Left renal cortex interstitium (tissue), 4 donors: ENCODE measurements at places on chromosomes 13 and 19.

DNA sequence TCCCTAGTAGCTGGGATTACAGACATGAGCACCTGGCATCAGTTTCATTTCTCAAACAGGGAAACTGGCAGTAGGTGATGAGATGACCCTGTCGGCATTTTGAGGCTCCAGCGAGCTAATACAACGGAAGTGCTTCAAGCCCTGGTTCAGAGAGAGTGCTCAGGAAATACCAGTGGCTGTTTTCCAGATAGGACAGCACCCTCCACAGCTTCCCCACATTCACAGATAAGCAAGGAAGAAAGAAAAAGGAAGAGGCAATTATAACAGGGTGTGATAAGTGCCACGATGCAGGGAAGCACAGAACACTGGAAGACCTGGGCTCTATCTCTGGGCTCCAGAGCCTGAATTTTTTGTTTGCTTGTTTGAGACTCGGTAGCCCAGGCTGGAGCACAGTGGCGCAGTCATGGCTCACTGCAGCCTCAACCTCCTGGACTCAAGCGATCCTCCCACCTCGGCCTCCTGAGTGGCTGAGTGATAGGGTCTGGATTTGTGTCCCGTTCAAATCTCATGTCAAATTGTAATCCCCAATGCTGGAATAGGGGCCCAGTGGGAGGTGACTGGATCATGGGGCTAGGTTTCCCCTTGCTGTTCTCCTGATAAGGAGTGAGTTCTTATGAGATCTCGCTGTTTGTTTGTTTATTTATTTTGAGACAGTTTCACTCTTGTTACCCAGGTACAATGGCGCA is 43.5 kb downstream of the PIN1 start:
- DNase-seq, result no peak

- no peak for DNase-seq
Measured at GRCh38 chr13:50809133-50810090, 34.1 kb downstream of the DLEU7 start.

DNA sequence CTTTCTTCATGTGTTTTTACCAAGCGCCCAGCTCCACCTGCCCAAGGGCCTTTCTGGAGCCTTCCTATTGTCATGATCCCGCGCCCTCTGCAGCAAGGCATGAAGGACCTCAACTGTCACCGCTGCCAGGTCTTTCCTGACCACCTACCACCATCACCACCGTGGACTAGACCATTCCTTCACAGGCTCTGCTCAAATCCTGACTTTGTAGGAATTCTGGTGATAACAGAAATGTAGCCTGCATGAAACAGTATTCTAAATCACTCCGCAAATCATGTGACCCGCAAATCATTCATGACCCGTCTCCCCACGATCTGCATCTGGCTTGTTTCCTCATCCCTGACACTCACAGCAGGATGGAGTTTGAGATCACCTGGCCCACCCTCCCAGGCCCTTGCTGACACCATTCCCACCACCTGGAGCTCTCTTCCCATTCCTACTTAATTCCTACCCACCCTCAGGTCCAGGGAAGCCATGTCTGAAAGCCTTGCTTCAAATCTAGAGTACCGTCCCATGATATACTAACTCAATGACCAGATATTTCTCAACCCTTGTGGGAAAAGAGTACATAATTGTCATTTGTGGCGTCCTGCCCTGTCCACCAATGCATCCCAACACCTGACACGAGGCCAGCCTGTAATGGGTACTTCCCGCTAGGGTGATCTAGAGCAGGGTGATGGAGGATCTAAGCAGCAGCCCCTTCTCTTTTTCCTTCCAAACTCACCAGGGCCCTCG is 1.3 kb downstream of the UBE2S start:
- DNase-seq, result no peak

DNA sequence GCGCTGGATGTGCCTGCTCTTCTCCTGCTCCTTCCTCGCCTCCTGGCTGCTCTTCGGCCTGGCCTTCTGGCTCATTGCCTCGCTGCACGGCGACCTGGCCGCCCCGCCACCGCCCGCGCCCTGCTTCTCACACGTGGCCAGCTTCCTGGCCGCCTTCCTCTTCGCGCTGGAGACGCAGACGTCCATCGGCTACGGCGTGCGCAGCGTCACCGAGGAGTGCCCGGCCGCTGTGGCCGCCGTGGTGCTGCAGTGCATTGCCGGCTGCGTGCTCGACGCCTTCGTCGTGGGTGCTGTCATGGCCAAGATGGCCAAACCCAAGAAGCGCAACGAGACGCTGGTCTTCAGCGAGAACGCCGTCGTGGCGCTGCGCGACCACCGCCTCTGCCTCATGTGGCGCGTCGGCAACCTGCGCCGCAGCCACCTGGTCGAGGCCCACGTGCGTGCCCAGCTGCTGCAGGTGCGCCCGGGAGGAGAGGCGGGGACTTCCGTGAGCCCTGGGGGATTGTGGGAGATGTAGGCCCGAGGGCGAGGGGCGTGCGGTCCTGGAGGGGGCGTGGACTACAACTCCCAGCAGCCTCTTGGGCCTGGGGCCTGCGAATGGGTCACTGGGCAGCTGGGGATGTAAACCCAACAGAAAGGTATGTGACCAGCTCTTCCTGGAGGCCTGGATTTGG is 6.7 kb downstream of the KCNJ14 start:
- no peak for DNase-seq

- DNase-seq, result no peak
Measured at GRCh38 chr13:46015366-46015765, 37.2 kb downstream of the ZC3H13 start.

- DNase-seq, result no peak
Measured at GRCh38 chr13:32525766-32526165, 12.8 kb downstream of the N4BP2L2 start.

- DNase-seq, result no peak
Measured at GRCh38 chr13:75425216-75426009, 56.6 kb downstream of the TBC1D4 start.

- DNase-seq, result no peak
Measured at GRCh38 chr13:45219938-45220375, 19.1 kb upstream of the KCTD4 start.

GRCh38 chr13:54563286-54563685 is 1534.7 kb downstream of the OLFM4 start:
- DNase-seq, result no peak

- DNase-seq, result no peak
Measured at GRCh38 chr13:33050161-33050560, 33.9 kb downstream of the KL start.

- DNase-seq, result no peak
Measured at GRCh38 chr19:41324921-41325639, 15.1 kb downstream of the CCDC97 start.

GRCh38 chr19:41771410-41771809 is 16.1 kb downstream of the CEACAM6 start:
- no peak for DNase-seq

GRCh38 chr19:13652810-13653590 is 111.3 kb upstream of the MRI1 start:
- DNase-seq, result no peak

DNA sequence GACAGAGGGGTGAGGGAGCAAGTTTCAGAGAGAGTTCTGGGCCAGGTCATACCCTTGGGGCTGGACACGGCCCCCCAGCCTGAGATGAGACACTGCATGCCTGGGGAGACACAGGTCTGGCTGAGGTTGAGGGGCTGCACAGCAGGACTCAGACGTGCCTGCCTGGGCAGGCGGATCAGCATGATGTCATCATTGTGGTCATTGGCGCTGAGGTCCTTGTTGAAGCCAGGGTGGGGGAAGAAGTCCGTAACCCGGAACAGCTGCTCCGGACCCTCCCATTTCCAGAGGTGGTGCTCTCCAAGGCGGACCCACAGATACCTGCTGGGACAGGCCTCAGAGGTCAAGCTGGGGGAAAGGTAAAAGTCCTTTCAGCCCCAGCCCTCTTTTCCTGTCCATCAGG is 5.0 kb upstream of the KLK8 start:
- DNase-seq, result no peak

DNA sequence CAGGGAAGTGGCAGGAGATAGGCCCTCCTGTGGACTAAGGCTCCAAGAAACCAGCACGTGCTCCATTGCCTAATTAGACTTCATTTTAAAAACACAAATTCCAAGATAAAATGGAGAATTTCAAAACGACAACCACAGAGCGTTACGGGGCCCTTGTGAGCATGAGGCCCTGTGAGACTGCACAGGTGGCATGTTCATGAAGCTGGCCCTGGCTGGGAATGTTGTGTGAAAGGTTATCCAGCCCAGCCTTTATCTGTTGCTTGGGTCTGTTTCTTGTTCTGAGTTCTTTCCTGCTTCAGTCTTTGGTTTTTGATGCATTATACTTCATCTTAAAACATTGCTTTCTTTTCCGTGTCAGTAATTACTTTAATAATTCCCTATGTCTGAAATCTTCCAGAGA is 99.0 kb downstream of the LACC1 start:
- no peak for DNase-seq

- DNase-seq, result no peak
Measured at GRCh38 chr19:10727685-10728201, 9.9 kb downstream of the DNM2 start.

DNA sequence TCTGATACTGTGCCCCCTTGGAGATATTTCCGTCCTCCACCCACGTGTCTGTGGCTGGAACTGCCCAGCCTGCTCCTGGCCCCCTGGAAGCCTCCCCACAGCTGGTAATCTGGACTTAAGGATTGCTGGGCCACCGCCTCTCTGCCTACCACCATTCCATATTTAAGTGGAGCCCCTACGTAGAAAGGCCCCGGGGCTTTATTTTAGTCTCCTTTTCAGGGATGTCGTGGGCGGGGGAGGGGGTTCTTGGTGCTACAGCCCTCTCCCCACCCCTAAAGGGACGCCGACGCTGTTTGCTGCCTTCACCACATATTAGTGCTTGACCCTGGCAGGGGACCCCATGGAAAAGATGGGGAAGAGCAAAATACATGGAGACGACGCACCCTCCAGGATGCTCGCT is 2.7 kb upstream of the NOP53 start:
- no peak for DNase-seq

DNA sequence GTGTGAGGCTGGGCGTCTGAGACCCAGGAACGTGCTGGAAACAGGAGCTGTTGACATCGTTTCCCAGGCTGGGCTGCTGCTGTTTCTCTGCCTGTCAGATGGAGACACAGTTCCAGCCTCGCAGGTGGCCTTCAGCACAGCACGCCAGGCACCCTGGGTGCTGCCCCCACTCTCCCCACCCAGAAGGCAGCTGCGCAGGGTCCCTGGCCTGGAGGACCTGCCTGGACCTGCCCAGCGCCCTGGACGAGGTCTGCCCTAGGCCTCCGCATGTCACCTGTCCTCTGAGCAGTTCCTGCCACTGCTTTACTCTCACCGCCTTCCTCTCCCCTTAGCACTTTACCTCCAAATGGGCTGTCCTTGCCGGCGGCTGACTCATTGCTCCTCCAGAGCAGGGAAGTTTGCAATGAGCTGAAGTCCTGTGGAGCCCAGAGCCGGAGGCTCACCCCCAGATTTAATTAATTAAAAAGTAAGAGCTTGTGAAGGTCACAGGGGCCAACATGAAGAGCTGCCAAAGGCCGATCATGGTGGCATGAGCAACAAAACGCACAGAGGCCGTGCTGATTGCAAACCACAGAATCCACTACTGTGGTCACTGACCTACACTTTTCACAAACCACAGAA is 32.2 kb downstream of the C13orf46 start:
- no peak for DNase-seq

DNA sequence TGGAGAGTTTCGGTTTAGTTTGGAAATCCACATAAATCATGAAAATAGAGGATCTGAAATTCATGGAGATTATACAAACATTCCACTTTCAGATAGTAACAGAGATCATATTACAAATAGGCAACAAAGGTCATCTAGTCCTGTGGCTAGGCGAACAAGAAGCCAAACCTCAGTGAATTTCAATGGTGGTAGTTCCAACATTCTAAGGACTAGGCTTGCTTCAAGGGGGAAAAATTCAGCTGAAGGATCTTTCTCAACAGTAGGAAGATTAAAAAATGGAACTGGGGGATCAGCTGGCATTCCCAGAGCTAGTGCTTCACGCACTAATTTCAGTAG is 47.0 kb downstream of the FOXO1 start:
- DNase-seq, result no peak

DNA sequence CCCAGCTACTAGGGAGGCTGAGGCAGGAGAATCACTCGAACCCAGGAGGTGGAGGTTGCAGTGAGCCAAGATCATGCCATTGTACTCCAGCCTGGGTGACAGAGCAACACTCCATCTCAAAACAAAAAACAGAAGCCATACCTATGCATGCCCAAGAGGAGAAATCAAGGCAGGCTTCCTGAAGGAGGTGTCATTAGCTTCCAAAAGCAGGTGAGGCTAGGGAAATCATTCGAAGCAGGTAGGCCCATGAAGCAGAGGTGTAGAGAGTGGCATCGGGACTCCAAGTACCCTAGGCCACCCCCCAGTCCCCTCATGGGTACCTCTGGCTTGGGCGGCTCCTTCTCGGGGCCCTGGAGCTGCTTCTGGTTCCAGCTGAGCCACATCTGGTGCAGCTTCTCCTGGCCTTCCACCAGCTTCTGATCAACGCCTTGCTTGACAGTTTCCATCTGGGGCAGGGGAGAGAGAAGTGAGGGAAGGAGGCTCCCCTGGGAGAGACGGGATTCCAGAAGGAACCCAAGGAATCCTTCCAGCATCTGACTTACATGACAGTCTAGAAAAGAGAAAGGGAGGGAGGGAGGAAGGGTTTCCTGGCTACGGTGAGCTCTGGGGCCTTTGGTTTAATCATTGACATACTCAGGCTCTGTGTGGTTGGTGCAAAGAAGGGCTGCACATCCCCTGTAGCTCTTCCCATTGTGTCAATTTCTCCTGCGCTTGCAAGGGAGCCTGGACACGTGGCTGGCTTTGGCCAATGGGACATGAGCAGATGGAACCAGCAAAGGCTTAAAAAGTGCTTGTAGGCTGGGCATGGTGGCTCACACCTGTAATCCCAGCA is 13.1 kb upstream of the TICAM1 start:
- DNase-seq, result no peak

- DNase-seq, result no peak
Measured at GRCh38 chr19:48873476-48874302, 1.5 kb downstream of the PPP1R15A start.

- DNase-seq, result no peak
Measured at GRCh38 chr19:33734913-33735312, 61.8 kb upstream of the KCTD15 start.

DNA sequence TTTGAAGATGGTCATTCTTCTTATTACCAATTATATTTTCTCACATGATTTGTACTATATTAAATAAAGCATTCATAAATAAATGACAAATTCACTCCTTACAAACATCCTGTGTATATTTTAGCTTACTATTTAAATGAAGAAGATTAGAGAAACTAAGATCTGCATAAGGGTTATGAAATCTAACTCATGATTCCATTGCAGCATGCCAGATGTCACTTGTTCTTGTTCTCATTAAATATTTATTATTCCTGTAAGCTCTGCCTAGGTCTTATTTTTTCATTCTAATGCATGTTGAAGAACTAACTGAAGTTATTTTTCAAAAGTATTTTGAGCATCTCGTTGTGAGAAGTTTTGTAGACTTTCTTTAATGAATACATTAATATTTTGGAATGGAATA is 18.3 kb downstream of the NUP58 start:
- no peak for DNase-seq

GRCh38 chr13:25963674-25964073 is 88.1 kb downstream of the SHISA2 start:
- no peak for DNase-seq

- no peak for DNase-seq
Measured at GRCh38 chr13:103634066-103634465, 567.8 kb upstream of the SLC10A2 start.

GRCh38 chr13:102597029-102597961 is 509 bp downstream of the TPP2 start:
- no peak for DNase-seq
